Islet precursor cell (in vitro differentiated cells): ENCODE measurements at places on chromosomes 7 and 10.
A peak's percentile ranks its signal among the peaks of the same experiment; 100 is the strongest.

DNA sequence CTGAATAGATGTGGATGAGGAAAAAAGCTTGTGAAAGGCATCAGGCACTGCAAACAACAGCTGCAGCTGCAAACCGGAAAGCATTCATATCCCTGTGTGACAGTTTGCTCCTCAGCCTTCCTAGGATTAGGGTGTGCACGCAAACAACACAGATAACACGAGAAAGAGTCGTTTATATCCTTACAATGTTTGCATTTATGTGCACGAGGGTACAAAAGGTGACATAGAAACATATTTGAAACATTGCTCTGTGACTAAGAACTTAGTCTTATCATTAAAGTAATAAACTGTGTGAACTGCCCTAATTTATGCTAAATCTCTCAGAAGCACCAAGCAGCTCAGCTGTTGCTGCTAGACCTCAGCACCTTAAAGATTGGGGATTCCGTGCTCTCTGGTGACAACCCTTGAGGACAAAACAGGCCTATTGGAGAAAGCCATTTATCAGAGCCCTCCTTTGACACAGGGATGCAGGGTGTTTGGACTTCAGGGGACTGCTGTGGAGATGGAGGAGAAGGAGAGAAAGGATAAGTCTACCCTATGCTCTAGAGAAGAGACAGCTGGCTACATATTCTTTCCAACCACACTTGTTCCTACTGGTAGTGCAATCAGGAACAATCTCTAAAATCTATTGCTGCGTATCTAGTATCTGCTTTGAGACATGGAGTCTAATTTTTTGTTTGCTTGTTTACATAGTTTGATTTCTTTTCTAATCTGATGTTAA, 176.2 kb downstream of the GNAT3 start:
- no peak for DNase-seq

GRCh38 chr10:101897633-101898032, 54.0 kb upstream of the KCNIP2 start:
- no peak for DNase-seq

GRCh38 chr7:37198041-37198905, 250.4 kb downstream of the ELMO1 start:
- DNase-seq = no peak

- DNase-seq = no peak
Observed at GRCh38 chr10:94225589-94225988, 137.2 kb downstream of the NOC3L start.

- DNase-seq = peak; percentile 95
Observed at GRCh38 chr7:19117091-19117869, at the start of gene TWIST1. TWIST1 (minus strand) TSS chr7:19117636; CDS start chr7:19117321, 315 bp downstream.

- no peak for DNase-seq
Observed at GRCh38 chr10:80133206-80133605, 676 bp downstream of the PLAC9 start.

- DNase-seq = peak; percentile 74
Observed at GRCh38 chr7:4682621-4683042, 537 bp downstream of the FOXK1 start.

- no peak for DNase-seq
Observed at GRCh38 chr7:124056234-124056633, 23.4 kb upstream of the TMEM229A start.

GRCh38 chr10:30313579-30314350, 35.3 kb downstream of the MTPAP start:
- no peak for DNase-seq

GRCh38 chr10:35386594-35387174, 50.4 kb downstream of the CCNY start:
- no peak for DNase-seq

DNA sequence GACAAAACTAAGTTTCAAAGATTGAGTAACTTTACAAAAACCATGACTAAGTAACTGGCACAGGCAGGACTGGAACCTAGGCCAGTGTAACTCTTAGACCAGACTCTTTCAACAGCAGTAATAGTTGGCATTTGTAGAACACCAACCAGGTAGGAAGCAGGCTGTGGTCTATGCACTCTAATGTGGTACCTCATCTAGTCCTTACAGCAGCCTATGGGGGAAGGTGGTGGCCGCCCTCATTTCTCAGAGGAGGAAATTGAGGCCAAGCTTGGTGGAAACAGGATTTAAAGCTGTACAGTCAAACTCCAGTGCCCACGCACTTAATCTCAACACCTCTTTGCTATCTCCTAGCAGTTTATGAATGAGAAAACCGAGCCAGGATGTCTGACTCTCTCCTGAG, 165.4 kb upstream of the LRGUK start:
- no peak for DNase-seq

DNA sequence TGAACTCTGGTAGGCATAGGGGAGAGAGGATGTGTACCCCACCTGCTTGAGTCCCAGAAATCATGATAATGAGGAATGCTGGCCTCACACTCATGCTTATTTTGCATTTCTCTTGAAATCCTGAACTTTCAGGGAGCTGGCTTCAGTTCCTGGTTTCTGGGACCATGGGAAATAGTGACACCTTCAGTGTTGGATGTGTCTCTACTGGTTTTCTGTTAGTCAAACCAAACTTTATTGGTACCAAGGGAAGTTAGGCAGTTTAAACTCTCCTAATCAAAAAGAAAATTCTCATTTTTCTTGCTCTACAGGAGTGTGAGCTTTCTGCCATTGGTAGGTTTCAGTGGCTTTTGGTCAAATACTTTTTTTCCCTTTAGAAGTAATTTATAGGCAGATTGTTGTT, 11.8 kb upstream of the PCGF5 start:
- DNase-seq = no peak

- no peak for DNase-seq
Observed at GRCh38 chr10:3668966-3669330, 116.1 kb downstream of the KLF6 start.

DNA sequence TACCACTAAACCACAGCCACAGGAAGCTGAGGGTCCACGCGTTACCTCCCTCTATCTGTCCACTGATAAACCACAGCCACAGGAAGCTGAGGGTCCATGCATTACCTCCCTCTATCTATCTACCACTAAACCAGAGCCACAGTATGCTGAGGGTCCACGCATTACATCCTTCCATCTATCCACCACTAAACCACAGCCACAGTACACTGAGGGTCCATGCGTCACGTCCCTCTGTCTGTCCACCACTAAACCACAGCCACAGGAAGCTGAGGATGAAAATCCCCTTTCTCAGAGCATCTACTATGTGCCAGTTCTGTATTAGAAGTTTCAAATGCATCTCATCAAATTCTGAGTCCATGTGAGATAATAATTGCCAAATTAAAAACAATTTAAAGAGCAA, 589.3 kb downstream of the DNAJB6 start:
- peak; percentile 1 for DNase-seq

DNA sequence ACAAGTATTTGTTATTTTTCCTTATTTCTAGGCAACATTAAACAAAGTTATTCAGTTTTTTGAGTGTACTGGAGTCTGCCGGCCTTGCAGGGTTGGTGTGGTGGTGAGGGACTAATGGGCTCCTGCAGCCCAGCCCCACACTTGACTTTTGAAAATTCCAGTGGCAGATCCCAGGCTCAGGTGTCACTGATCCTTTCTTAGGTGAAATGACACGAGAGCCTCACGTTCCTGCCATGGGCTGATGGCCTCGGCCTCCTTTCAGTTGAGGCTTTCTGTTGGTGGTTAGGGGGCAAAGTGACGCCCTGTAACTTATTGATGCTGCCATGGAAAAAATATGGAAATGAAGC, 117.9 kb downstream of the NKX6-2 start:
- DNase-seq = no peak

DNA sequence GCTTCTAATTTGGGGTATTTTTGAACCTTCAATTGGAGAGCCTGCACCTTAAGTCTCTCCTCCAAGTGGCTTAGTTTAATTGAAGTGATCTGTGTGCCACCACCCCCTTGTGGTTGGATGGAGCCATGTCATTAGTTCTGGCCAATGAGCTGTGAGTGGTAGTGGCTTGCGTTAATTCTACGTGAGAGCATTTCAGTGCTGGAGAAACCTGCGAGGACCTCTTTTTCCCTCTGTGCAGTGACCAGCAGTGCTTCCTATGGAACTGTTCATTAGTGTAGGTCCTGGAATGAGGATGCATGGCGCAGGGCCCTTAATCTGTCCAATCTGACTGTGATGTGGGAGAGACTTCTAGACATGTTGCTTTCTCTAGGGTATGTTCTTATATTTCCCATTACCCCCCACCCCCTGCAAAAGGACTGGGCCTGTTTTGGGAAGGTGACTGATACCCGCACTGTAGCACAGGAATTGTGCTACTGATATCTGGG, 3.8 kb downstream of the HILPDA start:
- peak; percentile 81 for DNase-seq

DNA sequence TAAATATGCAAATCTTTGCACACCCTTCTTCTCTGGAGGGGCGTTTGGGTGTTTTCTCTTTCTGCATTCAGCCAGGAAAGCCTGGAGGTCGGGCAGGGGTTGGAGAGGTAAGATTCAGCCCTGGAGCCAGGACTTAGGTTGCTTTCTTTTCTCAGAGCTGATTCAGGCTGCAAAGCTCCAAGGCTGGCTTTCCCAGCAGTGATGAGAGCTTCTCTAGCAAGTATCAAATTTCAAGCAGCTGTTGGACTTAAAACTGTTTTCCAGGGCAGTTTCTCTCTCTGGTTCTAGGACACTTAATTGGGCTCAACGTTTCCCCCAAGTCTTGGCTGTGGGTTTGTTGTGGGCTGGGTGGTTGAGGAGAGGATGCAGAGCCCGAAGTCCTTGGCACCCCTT, 608 bp downstream of the AKR1B10 start:
- DNase-seq = no peak

DNA sequence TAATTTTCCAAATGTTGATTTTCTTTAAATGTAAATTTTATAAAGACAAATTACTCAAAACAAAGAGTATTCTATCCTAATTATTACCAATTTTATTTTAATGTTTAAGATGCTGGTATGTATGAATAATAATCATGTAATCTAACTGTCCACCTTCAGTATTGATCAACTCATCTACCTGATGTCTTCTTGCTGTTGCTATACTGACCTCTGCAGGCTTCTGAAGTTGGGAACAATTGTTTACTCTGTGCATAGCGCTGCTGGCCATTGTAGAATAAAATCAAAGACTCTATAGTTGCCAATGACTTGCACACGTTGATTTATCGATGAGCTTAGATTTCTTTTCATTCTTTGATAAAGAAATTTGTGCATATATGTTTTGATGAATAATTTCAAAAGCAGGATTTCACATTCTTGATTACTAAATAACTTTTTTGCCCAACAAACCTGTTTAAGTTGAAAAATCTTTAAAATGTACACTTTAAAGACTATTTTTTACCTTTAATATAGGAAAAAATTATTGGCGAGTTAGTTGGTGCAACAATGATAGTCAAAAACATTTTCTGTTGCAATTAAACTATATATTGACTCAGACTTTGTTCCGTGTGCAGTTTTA, 282.3 kb downstream of the TFEC start:
- DNase-seq = no peak

DNA sequence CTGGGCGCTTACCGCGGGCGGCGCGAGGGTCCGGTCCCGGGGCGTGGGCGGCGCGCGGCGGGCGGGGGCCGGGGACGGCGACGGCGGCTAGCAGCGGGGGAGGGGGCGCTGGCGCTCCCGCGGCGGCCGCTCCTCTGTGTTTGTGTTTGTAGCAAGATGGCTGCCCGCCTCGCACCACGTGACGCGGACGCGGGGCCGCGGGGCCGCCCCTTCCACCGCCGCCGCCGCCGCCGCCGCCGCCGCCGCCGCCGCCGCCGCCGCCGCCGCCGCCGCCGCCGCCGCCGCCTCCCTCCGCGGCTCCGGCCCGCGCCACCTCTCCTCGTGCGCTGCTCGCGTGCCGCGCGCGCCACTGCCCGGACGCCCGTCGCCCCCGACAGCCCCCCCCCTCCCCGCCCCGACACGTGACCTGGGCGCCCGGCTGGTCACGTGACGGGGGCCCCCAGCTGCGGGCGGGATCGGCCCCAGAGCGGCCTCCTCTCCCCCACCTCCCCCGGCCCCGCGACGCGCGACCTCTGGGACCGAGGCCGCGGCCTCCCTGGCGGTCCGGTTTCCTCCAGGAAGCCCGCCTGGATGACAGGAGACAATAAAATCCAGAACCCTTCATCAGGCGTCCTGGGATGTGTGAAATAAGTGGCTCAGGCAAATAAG, at the start of gene GIGYF1:
Gene GIGYF1, minus strand, starts transcription at position 153 of the 648 bp plus-strand sequence. CDS start 6,012 bp downstream, outside the sequence.
- peak; percentile 83 for DNase-seq
